AG08395 (cell line): ENCODE measurements at places on chromosomes 4 and X.
A peak's percentile ranks its signal among the peaks of the same experiment; 100 is the strongest.

DNA sequence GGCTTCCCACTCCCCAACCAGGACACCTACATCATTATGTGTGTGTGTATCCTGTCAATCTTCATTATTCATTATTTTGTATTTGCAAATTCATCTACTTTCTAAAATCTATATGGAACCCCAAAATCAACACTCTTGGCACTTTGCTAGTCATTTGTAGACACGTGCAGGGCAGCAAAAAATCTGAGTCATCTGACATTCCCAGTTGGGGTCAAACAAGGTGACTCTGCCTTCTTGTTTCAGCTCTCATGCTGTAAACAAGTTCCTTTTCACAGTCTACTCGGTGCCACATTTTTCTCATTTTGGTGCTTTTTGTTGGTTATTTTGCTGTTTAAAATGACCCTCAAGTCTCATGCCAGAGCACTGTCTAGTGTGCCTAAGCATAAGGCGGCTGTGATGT is 5.9 kb downstream of the MRFAP1L1 start:
- DNase-seq: no peak

DNA sequence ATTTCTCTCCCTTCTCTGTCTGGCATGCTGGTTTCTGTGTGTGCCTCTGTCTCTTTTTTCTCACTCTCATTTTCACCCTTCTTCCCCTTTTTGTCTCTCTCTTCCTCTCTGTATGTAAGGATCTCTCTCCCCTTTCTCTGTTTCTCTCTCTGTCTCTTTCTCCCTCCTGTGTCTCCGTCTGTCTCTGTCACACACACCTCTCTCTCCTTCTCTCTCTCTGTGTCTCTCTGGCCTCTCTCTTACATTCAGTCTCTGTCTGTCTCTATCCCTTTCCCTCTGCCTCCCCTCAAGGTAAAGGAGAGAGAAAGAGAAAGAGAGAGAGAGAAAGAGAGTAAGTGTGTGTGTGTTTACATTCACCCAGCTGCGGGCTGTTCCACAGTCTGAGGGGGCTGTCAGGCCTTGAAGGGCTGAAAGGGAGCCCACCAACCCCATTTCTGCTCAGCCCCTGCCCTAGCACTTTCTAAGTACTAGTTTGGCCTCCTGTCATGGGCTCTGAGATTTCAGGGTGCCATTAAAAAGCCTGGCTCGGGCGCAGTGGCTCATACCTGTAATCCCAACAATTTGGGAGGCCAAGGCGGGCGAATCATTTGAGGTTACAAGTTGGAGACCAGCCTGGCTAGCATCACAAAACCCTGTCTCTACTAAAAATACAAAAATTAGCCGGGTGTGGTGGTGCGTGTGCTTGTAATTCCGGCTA is 9.6 kb upstream of the TSPYL2 start:
- no peak for DNase-seq

GRCh38 chr4:59127006-59127405 is 2016.8 kb upstream of the IGFBP7 start:
- DNase-seq: no peak

DNA sequence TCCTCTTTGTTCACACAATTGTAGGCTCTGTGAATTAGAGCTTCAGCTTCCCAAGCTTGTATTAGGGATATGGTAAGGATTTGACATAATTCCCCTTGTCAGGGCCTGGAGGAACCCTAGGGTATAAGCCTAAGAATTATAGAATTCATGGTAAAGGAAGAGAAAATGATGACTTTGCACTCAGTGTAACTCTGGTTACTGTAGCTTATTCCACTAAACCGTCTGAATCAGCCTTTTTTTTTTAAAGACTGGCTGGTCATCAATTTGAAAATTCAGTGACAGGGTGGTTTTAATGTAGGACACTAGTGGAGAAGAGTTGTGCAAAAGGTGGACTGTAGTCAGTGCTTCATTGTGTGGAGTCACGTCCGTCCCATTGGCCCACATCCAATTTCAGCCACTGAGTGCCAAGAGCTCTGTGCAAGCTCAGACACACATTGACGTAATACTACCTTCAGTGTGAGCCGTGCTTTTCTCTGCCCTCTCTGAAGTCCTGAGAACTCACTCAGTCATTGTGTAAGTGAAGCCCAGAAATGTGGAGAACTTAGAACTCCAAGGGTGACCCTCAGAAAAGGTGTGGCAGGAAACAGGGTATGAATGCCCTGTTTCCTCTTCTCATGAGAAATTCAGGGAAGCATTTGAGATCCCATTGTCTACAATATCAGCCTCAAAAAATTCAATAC is 449.8 kb downstream of the C4orf33 start:
- DNase-seq: no peak

DNA sequence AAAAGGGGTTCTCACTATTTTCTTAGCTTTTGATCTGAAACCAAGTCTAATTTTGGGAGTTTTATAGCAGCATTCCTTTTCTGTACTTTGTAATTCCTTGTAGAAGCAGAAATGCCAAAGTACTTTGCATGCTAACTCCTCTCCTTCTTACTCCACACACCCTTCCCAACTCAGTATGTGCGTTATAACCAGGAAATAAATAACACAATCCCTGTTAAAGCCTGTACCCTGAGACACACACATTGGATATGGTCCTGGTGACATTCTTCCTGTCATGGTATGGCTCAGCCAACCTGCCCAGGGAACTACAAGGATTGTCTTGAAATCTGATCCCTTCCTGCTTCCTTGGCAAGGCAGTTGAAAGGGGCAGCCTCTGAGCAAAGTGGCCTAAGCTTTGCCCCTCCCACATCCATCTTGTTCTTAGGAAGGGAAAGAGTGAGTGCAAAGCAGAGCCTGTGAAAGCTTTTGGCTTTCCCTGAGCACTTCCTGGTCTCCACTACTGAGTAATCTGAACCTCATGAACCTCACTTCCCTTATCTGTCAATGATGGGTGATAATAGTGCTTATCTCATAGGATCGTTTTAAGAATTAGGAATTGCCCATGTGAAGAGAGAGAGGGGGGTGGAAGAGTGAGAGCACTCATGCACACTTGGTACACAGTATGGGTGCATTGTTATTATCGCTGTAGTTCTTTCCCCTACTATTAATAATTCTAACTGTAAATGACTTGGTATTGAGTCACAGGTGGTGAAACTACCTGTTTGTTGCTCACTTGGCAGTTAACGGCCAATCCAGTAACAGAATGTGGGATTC is 109.3 kb downstream of the AFF2 start:
- DNase-seq: no peak

DNA sequence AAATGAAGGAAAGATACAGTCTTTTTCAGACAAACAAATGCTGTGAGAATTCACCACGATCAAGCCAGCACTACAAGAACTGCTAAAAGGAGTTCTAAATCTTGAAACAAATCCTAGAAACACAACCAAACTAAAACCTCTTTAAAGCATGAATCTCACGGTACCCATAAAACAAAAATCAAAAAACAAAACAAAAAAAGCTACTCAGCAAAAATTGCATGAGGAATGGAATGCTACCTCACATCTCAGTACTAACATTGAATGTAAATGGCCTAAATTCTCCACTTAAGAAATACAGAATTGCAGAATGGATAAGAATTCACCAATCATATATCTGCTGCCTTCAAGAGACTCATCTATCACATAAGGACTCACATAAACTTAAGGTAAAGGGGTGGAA is 300.1 kb downstream of the NAF1 start:
- no peak for DNase-seq

- DNase-seq: no peak
These were observed 58.4 kb upstream of the NEIL3 start for GRCh38 chr4:177251237-177251636.

- no peak for DNase-seq
These were observed 1.8 kb downstream of the TAPT1 start for GRCh38 chr4:16224264-16225166.

GRCh38 chr4:1033840-1034551 is 22.6 kb downstream of the FGFRL1 start:
- DNase-seq: peak; percentile 82

GRCh38 chr4:114400531-114400930 is 198.1 kb upstream of the UGT8 start:
- no peak for DNase-seq

DNA sequence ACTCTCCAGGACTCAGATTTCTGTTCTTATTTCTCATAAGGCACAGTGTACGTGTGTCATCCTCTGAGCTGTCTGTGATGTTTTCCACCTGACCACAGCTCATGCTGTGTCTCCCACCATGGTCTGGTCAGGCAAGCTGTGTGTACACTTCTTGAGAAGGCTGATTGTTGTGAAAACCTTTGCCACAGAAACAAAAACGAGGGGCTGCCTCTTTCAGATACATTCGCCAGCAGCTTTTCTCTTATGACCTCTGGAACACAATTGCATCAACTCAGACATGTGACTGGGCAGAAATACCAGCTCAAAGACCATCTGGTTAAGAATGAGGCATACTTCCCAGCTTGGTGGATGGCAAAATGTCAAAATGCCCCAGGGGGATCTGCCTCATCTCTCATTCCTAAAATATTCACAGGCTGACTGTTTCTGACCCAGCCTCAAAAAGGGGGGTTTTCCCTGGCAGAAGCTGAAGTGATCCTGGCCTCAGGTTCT is 46.1 kb downstream of the PGRMC2 start:
- peak; percentile 93 for DNase-seq

DNA sequence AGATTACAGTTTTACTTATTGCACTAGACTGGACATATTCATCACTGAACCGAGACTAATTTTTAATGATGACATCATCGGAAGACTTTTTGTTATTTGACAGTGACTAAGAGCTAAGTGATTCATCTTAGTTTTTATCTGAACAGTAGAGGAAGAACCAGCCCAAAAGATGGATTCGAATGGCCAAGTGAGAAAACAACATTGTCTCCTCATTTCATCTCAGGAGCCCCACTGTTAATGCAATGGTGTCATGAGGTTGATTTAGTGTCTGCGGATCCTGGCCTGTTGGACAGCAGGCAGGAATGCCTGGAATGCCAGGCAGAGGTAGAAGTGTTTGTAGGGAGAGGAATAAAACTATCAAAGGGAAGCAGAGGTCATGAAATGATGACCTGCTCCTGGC is 37.8 kb upstream of the HPF1 start:
- DNase-seq: peak; percentile 13

GRCh38 chrX:6694977-6695376 is 160.1 kb upstream of the VCX3A start:
- DNase-seq: no peak
